ENCODE measurements at places on chromosomes 2 and 18.
A peak's percentile ranks its signal among the peaks of the same experiment; 100 is the strongest.

DNA sequence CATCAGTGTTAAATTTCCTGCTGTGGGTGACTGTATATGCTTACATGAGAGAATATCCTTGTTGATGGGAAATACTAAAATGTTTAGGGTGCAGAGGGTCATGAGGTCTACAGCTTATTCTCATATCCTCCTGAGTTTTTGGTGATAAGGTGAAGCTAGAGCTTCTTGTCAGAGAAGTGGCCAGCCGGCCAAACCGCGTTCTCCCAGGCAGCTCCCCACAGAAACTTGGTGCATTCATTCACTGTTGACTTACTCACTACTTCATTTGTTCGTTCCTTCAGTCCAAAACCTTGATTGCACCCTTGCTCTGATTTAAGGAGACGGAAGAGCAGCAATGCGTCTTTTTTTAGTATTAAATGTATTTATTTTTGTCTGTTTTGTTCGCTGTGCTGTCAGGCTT is 8.7 kb downstream of the SNED1 start:
- no peak for ATAC-seq

DNA sequence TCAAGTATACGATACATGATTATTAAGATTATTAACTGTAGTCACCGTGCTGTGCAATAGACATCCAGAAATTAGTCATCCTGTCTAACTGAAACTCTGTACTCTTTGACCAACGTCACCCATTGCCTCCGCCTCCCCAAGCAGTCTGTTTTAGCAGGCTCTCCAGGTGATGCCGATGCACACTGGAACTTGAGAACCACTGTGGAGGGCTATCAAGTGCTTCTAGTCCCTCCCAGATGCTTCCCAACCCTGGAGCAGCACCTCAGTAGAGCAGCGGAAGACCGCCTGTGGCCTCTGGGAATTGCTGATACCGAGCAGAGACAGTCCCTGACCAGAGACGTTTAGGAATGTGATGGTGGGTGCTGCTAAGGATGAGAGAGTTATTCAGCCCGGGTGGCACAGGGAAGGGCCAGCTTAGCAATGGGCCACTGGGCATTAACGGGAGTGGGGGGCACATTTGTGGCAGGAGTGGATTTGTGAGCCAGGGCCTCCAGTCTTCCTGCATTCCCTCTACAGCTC is 50.7 kb downstream of the LIPG start:
- no peak for ATAC-seq

GRCh38 chr2:62506421-62506750 is 391 bp upstream of the TMEM17 start:
- ATAC-seq, result peak; percentile 8

- no peak for ATAC-seq
Observed at GRCh38 chr2:8125741-8126711, 555.8 kb upstream of the ID2 start.

DNA sequence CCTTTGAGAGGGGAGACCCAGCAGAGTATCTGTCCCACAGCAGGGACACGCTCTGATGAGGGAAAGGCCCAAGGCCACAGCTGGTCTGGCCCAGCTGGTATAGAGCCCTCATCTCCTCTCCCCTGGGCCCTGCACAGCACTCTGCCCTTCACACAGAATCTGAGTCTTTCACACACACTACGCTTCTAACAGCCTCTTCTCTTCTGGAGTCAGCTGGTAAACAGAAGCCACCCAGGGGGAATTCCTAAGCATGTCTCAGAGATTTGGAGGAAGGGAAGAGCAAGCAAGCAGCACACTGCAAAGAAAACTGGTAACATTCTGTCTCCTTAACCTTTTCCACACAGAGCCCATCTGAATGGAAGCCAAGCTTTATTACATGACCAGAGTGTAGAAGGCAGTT is 121.1 kb upstream of the ACAA2 start:
- ATAC-seq, result peak; percentile 39

- no peak for ATAC-seq
Observed at GRCh38 chr2:73091696-73092095, 20.2 kb upstream of the SFXN5 start.

DNA sequence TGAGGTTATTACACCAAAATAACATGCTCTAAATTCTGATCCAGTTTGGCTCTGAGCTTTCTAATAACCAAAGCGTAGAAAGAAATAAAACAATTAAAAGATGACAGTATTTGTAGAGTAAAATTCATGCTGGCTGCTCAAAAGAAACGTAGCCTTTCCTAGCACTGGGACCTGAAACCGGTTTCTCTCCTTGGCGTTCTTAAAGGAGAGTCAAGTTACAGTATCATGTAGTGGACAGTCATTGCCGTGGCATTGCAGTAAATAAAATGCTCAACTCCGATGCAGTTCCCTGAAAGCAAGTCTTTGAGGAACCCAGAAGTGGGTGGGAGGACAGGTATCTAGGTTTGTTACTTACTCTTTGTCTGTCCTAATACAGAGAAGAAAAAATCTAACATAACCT is 52.7 kb upstream of the ITM2C start:
- no peak for ATAC-seq

DNA sequence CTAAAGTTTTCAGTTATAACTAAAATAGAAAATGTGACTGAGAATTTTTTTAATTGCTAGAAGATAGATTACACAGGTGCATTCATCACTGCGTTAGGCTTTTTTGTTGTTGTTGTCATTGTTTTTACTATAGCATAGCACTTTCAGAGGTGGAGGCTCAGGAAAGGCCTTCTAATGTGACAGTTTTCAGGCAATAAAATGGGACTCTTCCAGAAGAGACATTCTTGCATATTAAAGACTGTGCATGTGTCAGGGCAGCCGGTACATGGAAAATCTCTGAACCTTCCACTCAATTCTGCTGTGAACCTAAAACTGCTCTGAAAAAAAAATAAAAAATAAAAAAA is 175.2 kb downstream of the METTL4 start:
- ATAC-seq, result no peak

GRCh38 chr2:215870088-215870490 is 143.3 kb downstream of the MREG start:
- no peak for ATAC-seq

Data from activated T-helper 17 cell treated with anti-CD3 and anti-CD28 coated beads, Interleukin-2, amount 50 U/mL, for 72 hours (primary cell).